AG04449 (cell line): ENCODE measurements at places on chromosomes 11 and 22.

GRCh38 chr11:72696866-72697700 lies 22.9 kb upstream of the PDE2A start:
- no peak for DNase-seq

GRCh38 chr11:37371346-37371970 lies 773.4 kb upstream of the RAG2 start:
- DNase-seq: no peak

- no peak for DNase-seq
These were observed 405.0 kb downstream of the BRD1 start for GRCh38 chr22:49422701-49423100.

GRCh38 chr11:46913484-46913883 lies 4.9 kb downstream of the LRP4 start:
- DNase-seq: no peak

GRCh38 chr22:46067159-46068111 lies 82.9 kb upstream of the PPARA start:
- no peak for DNase-seq

GRCh38 chr11:64769283-64769682 lies 9.1 kb downstream of the SF1 start:
- no peak for DNase-seq

GRCh38 chr11:65719871-65720210 lies 757 bp downstream of the RNASEH2C start:
- DNase-seq: no peak

DNA sequence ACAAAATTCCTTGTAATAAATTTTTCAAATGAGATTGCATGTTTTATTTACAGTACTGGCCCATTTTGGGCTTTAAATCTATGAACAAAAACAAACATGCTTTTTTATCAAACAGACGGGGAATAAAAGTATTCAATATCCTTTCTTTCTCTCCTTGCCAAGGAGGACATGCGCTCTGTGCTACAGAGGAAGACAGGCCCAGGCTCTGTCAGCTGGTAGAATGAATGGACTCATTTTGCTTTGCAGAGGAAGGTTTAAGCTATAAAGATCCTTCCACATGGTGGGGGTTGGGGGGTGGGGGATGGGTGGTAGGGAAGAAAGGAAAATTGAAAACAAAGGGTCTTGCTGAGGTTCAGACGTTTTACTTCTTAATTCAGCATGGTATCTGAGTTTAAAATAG lies 575.6 kb downstream of the INSC start:
- no peak for DNase-seq

DNA sequence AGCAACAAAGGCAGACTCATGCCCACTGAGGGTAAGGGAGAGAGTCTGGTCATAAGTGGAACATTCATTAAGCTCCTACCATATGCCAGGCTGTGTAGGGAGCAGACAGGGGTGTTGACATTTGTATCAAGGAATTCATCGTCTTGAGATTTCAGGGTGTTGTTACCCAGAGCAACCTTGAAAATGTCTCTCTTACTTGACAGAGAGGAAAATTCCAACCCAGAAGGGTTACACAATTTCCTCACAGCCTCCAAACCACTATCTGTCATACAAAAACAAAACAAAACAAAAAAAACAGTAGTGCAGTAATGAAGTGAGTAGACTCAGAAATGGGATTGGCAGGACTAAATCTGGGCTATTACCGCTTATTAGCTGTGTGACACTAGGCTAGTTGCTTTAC lies 113.2 kb downstream of the MIAT start:
- DNase-seq: peak; percentile 24

- DNase-seq: peak; percentile 71
These were observed 896.9 kb downstream of the KCNA4 start for GRCh38 chr11:29119707-29120618.

DNA sequence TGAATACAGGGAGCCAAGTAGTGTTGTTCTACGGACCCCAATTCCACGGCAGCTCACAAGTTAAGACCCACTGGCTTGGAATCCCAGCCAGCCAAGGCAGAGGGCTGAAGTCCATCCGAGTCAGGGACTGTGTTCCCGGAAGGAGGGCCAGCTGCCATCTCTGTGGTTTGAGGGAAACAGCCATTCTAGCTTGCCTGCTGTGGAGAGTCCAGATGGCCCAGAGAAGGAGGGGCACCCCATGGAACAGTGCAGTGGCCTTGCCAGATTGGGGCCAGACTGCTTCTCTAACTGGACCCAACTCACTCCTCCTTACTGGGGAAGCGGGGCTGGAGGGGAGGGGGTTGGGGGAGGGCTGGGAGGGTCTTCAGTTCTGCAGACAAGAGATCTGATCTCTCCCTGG lies 156.4 kb downstream of the FAM181B start:
- DNase-seq: no peak

DNA sequence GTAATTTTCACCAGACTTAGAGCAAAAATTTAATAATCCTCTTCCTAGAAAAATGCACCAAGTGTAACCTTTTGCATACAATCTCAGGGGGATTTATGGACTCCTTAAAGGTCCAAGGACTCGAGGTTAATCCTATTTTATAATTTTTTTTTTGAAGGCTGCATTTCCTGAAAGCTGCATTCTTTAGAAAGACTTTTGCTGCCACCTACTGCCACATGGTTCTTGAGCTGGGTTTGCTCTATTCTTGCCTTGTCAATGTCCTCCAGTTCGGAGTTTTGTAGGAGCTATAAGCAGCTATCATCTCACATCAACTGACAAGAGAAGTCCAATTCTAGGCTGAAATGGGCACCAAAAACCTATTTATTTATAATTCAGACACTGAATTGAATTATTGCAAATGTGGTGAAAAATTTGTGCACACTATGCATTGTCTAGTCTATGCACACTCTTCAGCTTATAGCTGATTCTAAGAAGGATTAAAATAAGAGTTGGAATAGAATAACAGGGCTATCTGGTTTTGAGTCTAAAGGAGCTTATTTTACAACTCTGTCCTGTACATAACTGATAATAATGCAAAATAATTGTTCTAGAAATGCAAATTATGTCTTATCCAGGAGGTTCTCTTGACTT lies 31.3 kb downstream of the TRAF6 start:
- DNase-seq: no peak

DNA sequence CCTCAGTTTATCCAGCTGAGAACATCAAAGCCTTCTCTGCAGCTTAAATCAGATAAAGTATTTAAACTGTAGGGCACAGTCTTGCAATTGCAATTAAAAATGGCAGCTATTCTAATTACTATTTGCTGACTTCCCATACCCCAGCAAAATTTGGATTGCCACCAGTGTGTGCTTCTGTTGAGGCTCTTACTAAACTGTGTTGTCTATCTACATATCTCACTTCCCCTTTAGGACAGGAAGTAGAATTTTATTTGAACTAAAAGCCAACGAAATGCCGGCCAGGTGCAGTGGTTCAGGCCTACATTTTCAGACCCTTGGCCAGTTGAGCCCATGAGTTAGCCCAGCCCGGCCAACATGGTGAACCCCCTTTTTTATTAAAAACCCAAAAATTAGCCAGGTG lies 7.1 kb downstream of the SAA4 start:
- DNase-seq: no peak

GRCh38 chr11:41499429-41499828 lies 40.0 kb upstream of the LRRC4C start:
- no peak for DNase-seq

GRCh38 chr11:131923309-131923708 lies 552.9 kb downstream of the NTM start:
- no peak for DNase-seq

GRCh38 chr11:77190331-77191075 lies 62.5 kb downstream of the MYO7A start:
- DNase-seq: no peak

- DNase-seq: no peak
These were observed 251.3 kb upstream of the CCDC179 start for GRCh38 chr11:23111527-23111926.

GRCh38 chr11:8094656-8095055 lies 13.6 kb downstream of the TUB start:
- no peak for DNase-seq

DNA sequence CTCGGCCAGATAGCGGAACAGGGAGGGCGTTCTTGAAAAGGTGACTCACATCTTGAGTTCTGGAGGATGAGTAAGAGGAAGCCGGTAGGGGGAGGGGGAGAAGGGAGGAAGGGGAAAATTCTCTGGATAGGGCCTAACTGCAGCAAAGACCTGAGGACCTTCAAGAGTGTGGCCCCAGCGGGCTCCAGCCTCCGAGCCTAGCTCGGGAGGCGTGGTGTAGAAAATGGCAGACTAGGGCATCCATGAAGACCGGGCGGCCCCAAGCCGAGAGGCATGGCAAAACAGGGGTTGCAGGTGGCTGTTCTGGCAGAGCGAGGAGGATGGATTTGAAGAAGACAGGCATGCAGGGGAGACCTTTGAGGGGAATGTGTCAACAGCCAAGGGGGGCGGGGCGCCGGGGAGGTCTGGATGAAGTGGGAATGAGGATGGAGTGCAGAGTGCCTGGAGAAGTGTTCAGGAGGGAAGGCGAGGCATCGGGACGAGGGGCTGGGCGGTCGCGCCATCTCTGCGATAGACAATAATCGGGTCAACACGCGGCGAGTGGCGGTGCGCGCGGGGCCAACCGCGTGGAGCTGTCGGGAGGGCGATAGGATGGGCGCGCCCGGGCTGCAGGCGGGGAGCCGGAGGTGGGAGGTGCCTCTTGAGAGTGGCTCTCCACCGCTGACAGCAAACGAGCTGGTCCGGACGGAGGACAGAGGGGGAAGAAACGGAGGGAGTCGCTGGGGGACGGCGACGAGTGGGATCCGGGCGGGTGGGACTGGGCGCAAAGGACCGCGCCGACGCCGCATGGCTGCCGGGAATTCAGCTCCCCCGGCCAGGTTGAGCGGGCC lies 40.0 kb upstream of the CREB3L1 start:
- DNase-seq: no peak

DNA sequence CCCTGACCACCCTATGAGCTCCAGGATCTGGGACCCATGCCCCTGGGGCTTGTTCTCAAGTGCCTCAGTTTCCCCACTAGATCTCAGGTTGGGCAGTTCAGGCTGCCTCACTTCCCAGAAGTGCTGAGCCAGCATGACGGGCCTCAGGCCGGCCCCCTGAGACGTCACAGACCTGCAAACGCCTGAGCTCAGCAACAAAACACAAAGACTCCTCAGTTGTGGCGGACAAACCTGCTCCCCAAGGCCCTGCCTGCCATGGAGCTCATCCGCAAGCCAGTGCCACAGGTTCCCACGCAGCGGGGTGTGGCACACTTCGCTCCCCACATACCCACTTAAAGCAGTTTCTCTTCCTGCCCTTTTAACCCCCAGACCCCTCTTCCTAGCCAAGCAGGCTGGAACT lies 45.2 kb downstream of the NECTIN1 start:
- DNase-seq: no peak

GRCh38 chr11:94185416-94186084 lies 56.9 kb downstream of the PANX1 start:
- DNase-seq: peak; percentile 92

DNA sequence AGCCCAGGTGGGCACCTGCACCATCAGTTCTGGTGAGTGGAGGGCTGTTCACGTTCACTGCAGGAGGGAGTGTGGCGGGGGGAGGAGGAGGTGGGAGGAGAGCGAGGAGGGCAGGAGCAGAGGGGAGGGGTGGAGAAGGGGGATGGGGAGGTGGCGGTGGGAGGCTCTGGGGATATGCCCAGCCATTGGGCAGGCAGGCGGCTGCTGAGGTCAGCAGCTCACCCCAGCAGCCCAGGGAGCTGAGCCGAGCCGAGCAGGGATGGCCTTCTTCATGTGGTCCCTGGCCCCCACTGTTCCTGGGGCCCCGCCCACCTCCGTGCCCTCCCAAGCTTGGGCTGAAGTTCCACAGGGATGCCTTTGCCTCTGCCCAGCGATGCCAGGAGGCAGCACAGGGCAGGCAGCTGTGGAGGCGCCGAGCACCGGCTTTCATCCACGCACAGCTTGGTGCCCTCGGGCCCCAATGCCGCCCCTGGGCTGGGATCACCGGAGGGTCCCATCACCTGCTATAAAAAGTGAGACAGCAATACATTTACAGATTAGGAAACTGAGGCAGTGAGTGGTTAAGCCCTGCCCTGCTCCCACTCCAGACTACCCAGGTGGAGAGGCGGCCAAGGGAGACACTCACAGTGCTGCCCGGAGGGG lies 21.6 kb downstream of the RTN4R start:
- no peak for DNase-seq

- DNase-seq: no peak
These were observed 7.2 kb upstream of the AIFM3 start for GRCh38 chr22:20959578-20960461.

GRCh38 chr22:19679522-19680101 lies 34.7 kb upstream of the SEPTIN5 start:
- DNase-seq: no peak

DNA sequence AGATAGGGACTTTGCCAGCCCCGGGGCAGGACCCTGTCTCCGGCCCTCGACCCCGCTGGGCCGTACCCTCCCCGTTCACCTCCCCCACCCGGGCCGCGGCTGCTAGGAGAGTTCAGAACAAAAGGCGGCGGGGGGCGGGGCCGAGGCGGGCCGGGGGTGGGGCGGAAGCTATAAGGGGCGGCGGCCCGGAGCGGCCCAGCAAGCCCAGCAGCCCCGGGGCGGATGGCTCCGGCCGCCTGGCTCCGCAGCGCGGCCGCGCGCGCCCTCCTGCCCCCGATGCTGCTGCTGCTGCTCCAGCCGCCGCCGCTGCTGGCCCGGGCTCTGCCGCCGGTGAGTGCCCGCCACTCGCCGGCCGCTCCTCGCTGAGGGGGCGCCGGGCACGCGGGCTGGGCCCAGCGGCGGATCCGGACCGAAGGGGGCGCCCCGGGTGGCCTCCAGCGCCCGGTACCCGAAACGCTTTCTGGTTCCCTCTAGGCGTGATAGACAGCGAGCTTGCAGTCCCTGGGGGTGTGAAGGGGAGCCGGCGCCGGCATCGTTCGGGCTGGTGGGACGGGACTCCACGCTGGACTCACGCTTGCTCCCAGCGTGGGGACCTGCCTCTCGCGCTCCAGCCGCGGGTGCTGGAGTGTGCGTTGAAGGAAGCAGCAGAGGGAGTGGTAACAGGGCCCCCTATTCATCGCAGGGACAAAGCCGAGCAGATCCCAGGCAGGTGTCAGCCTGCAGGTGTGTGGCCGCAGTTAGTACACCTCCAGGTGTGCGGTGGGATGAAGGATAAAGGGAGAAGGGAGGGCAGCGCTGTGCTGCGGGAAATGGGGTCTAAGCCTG lies at the start of gene MMP11:
Gene MMP11 (plus strand): TSS at position 201 of the 825 bp plus-strand sequence. CDS start 22 bp downstream, at position 223.
- no peak for DNase-seq

DNA sequence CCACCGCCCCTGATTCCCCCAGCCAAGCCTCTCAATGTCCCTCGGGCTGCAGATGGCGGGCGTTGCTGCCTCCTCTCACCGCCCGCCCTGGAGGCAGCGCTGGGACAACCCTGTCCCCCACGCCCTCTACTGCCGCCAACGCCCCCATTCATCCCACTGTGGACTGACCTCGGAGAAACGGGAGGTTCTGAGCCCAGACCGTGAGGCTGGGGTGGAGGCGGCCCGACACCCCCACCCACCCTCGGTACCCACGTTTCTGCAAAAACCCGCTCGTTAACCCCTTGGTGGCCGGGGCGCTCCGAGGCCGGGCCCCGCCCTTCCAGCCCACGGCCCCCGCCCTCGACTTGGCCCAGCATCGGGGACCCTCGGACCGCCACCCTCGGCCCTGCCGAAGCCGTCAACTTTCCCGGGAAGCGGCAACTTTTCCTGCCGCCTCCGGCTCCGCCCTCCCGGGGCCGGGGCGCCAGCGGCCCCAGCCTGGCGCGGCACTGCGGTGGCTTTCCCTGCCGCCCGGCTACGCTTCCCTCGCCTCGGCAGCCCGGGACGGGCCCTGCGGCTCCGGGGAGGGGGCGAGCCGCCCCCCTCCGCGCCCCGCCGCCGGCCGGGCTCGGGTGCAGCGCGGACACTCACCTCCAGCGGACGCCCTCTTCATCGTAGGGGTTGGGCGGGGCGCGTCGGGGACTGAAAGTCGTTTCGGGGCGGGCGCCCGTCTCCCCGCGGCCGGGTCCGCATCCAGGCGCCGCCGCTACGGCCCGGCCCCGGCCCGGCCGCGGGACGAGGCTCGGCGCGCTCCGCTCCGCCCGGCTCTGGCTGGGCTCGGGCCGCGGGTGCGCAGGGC lies 458 bp downstream of the RTN4R start:
- no peak for DNase-seq
